NCI-H526 (cell line): ENCODE measurements at places on chromosomes 4 and X.

DNA sequence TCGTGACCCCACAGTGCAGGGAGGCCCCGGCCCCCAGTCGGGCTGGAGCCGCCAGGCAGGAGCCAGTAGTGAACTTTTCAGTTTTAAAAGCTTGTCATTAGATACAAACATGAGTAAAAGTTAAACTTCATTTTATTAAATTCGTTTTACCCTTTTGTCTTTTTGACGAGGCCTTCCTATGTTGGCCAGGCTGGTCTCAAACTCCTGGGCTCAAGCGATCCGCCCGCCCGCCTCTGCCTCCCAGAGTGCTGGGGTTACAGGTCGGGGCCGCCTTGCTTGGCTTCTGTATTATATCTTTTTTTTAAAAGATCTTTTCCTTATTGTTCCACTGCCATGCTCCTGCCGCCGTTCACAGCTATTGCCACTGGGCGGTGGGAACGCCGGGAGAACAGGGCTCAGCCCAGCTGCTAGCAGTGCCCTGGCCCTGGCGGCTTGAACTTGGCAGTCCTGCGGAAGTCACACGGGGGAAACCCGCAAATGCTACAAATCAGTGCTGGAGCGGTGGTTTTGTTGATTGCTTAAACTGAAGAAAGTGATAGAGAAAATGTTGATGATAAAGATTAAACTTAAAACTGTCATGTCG, 968 bp upstream of the NELFA start:
- DNase-seq: peak; percentile 45

GRCh38 chrX:10526451-10526850, 93.9 kb downstream of the MID1 start:
- no peak for DNase-seq

- no peak for DNase-seq
Measured at GRCh38 chrX:46849933-46850332, 13.1 kb downstream of the RP2 start.

DNA sequence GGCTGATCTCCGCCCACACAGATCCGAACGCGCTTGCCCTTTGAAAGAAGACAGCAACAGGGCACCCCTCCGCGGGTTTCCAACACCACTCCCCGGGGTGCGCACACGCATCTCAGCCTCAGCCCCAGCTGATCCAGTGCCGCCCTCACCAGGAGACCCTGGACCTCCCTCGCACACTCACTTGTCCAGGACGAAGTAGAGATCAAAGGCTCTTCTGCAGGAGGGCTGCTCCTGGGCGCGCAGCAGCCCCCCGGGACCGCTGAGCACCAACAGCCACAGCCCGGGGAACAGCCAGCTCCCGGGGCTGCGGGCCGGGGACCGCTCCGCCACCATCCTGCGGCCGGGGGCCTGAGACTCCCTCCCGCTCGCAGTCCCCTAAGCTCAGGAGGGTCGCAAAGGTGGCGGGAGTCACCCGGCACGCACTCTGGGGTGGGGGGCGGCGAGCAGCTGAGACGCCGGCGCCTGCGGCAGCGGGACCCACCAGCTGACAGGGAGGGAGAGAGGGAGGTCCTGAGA, 743 bp downstream of the ANTXR2 start:
- DNase-seq: peak; percentile 48

DNA sequence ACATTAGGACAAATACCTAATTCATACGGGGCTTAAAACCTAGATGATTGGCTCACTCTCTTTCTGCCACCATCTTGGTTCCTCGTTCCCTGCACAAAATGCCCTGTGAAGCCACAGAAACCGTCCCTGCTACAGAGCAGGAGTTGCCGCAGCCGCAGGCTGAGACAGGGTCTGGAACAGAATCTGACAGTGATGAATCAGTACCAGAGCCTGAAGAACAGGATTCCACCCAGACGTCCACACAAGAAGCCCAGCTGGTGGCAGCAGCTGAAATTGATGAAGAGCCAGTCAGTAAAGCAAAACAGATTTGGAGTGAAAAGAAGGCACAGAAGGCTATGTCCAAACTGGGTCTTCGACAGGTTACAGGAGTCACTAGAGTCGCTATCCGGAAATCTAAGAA, 34.3 kb downstream of the TRIM61 start:
- DNase-seq: no peak

GRCh38 chr4:23483320-23483960, 406.4 kb downstream of the PPARGC1A start:
- DNase-seq: no peak
